ENCODE measurements at places on chromosomes 3 and 15. TPM values are rescaled to one million over a fixed set of nuclear protein-coding genes. Genes with fewer than 3 reads are reported as not detected.

- no peak for DNase-seq
These were observed 30.4 kb downstream of the NXPE3 start for GRCh38 chr3:101809178-101810021.

ERC2 gene
- 3.0 TPM for total RNA-seq

NOX5 gene
- 0.16 TPM for total RNA-seq

DNA sequence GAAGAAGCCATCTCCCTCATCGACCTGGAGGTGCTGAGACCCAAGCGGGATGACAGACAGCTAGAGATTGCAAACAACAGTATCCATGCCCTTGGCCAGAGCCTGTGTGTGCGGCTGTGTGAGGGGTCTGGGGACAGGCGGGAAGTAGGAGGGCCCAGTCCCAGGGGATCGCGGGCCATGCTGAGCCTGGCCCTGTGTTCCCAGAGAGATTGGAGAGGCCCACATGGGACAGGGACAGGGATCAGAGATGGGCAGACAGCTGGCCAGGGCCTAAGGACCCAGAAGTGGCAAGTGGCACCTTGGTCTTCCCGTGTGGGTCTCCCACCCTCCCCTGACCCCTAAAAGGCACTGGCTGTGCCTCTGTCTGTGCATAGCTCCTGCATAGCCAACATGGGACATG lies 10.9 kb upstream of the RHO start:
- DNase-seq = no peak

GRCh38 chr3:193977622-193978021 lies 158.3 kb upstream of the HES1 start:
- no peak for DNase-seq

GPR160 gene
- 25.9 TPM for total RNA-seq

DNA sequence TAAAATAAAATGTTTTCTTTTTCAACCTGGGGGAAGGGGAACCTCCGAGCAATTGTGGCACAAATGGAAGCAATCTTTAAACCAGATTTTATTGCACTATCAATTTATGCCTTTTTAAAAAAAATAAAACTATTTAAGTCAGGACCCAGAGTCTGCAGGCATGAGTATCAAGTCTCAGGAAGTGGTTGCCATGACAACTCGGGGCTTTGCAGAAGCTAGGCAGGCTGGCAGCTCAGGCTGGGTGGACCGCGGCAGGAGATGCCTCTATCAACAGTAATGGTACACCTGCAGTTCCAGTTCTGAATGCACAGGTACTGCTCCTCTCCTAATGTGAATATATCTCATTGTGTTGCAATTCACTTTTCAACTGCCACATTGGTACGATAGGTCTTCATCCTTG lies 447.7 kb downstream of the GABRG3 start:
- no peak for DNase-seq

- no peak for DNase-seq
These were observed 159.8 kb upstream of the CTDSPL start for GRCh38 chr3:37701734-37702433.

CPNE4 gene
- total RNA-seq = 0.21 TPM

IFT80 gene
- total RNA-seq = 83.6 TPM

- DNase-seq = no peak
These were observed 146.1 kb downstream of the SNRK start for GRCh38 chr3:43432462-43432861.

DNA sequence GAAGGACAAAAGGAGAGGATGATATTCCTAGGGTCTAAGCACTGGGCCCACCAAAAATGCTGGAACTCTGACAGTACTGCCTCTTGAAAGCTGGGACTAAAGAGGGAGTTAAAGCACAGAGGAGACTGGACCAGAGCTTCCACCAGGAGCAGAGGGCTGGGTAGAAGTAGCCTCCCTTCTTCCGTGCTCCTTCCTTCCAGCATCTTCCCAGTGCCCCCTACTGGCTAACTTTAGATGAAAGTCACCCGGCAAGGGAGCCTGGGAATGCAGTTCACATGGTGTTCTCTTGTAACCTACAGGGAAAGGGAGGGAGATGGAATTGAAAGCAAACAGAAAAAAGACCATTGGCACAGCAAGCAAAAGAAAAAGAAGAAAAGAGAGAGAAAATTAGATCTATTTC lies 106.1 kb upstream of the COL8A1 start:
- DNase-seq = no peak

ADAMTS17 gene
- total RNA-seq = 10.7 TPM

ATP10A gene
- 7.8 TPM for total RNA-seq

SEMA4B gene
- total RNA-seq = 39.3 TPM

GRCh38 chr3:153055779-153056178 lies 106.2 kb upstream of the RAP2B start:
- no peak for DNase-seq

GRCh38 chr3:63043631-63044030 lies 168.4 kb upstream of the CADPS start:
- DNase-seq = no peak

DNA sequence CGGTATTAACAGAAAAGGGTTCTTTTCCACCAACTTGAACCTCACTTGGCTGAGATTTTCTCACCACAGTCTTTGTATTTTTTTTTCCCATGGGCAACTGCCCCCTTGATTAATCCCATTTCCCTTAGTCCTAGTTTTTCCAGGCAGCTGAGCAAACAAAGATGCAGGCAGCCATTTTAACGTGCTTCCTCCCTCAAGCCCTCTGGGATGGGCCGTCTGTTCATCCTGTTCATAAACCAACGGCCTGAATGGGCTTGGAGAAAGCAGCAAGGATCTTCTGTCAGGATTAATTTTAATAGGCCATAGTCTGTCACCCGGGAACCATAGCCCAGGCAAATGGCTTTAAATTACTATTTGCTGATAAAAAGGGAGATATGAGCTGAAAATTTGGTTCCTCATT lies 10.4 kb upstream of the POLR2M start:
- no peak for DNase-seq

DNA sequence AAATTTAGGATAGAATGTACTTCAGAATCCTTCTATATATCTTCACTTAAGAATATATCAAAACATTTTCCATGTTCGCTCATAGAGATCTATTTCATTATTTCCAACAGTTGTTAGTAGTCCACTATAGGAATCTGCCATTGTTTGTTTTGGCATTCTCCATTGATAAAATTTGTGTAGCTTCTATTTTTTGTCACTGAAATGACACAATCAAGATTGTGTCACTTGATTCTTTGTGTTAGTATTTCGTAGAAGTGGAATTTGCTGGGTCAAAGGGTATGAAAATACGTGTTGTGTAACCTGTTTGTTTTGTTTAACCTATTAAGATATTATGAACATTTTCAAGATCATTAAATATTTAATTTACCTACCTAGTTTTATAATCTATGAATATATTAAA lies 15.9 kb upstream of the GPR156 start:
- no peak for DNase-seq

DNA sequence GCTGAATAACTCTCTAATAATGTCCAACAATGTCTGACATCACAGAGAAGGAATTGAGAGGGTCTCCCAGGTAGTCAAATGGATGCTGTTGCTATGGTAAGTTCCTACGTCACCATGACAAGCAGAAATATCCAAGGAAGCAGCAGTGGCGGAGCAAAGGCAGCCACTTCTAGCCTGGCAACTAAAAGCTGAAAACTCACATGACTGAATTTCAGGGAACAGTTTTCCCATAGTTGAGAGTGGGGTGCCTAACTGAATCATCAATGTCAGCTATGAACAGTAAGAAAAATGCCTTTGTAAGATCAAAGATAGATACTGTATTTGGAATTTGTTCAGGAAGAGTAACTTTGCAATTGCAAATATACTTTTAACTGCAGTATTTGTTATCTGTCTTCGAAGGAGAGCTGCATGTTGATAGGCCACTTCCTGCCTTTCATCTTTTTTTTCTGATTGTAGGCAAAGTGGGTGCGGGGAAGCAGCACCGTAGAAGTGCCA lies 161.7 kb downstream of the BBX start:
- DNase-seq = no peak

- DNase-seq = no peak
These were observed 17.6 kb downstream of the MYO5A start for GRCh38 chr15:52511084-52511483.

DNA sequence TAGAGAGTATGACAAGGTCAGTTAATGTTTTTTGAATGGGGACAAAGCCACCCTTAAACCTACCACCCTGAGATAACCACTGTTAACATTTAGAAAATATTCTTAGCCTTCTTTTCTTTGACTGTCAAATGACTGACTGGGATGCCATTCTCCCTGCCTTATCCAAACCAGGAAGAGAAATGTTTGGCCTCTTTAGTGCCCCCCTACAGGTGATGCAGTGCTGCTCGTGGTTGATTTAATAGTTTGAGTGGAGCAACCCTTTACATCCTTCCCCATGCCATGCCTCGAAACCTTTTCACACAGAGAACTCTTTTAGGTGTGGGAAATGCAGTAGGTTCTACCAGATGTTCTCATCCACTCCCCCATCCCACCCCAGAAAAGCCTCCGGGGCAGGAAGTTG lies 38.7 kb upstream of the UMPS start:
- no peak for DNase-seq

- no peak for DNase-seq
These were observed 39.2 kb downstream of the SNX4 start for GRCh38 chr3:125480656-125481374.

SAMD7 gene
- total RNA-seq = not detected

TMC3 gene
- 0.95 TPM for total RNA-seq

DNA sequence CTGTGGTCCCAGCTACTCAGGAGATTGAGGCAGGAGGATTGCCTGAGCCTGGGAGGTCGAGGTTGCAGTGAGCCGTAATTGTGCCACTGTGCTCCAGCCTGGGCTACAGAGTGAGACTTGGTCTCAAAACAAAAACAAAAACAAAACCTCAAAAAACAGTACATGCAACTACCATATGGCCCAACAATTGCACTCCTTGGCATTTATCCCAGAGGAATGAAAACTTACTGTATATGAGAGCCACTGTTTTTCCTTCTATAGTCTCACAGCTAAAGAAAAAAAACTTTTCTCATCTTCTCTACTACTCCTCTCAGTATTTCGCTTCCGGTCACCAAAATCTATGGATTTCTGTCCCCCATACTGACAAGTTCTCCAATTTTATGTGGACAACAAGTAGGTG lies 84.3 kb downstream of the FLNB start:
- no peak for DNase-seq

- DNase-seq = no peak
These were observed 21.8 kb downstream of the SLC6A11 start for GRCh38 chr3:10837849-10838248.

DNA sequence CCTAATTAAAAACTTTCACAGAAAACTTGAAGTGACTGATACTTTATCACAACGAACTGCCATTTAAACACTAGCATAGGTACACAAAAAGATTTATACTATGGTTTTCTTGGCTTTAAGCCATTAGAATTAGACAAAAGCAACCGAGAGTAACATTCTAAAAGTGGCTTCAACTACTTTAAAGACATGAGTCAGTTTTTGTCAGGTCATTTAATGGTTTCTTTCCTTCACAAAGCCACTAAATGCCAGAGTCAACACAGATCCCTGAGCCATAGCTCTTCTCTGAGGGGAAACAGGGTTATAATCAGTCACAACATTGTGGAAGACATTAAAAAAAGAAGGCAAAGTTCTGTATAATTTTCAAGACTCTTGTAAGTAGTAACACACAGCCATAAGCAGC lies 54.6 kb downstream of the CAPN3 start:
- DNase-seq = no peak

- no peak for DNase-seq
These were observed 9.0 kb downstream of the ACKR4 start for GRCh38 chr3:132606085-132606484.
